Psoas muscle (tissue), 8 donors: ENCODE measurements at places on chromosomes 7 and 10. TPM values are rescaled to one million over a fixed set of nuclear protein-coding genes. Genes with fewer than 3 reads are reported as not detected.

- no peaks in the 10 kb centered on the region for H3K27me3 ChIP-seq
- peaks cover 65% of the 10 kb centered on the region for H3K36me3 ChIP-seq
- DNase-seq = no peak
- H3K27ac ChIP-seq = no peak overlapping the region
Observed at GRCh38 chr7:43954524-43955228, 28.4 kb downstream of the UBE2D4 start.

GPR15LG gene
- not detected for total RNA-seq

CYP2C8 gene
- total RNA-seq = not detected

DNA sequence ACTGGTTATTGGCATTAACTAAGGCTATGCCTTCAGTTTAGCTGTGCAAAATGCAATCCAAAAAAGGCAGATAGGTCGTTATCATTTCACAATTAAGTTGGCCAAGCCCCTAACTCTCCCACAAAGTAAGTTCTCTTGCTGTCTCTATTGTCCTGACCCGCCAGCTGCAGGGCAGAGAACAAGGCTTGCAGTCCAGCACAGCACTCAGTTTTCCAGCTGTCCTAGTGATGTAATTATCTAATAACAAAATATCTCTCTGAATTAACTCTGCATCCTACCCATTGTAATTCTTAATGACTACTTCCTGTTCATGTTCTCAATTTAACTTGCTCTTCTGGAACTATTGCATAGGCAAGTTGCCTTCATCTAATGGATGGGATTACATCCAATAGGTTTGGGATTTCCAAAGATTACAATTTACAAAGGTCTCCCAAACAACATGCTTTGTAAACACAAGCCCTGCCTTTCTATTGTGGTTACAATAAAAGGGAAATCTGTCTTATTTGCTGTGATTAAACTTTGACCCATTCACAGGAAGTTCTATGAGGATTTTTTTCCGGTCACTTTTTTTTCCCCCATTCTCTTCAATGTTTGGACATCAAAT lies 55.2 kb downstream of the CDK6 start:
- peak; percentile 21 for DNase-seq
- no peaks in the 10 kb centered on the region for H3K4me1 ChIP-seq
- H3K27me3 ChIP-seq = no peaks in the 10 kb centered on the region
- peak overlapping the region; percentile 17 for H3K27ac ChIP-seq

OR2A1 gene
- not detected for total RNA-seq

DNA sequence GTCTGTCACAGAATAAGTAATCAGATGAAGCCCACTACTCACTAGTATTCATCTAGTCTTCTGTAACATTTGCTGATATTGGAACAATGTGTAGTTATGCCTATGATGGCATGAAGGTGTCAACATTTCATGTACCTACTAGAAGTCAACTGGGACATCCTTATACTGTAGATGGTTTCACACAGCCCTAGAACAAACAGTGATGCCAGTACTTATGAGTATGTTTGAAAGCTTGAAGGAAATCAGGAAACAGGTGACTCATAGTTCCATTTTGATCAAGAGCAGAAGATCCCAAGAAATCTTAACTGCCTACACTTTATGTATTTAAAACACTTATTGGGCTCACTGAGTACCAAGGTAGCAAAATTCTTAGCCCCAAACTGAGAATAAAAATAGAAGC lies 1519.6 kb downstream of the REEP3 start:
- no peaks in the 10 kb centered on the region for H3K36me3 ChIP-seq
- no peaks in the 10 kb centered on the region for H3K4me1 ChIP-seq
- H3K4me3 ChIP-seq = no peak overlapping the region

- H3K27ac ChIP-seq = no peak overlapping the region
- H3K4me1 ChIP-seq = peaks cover 79% of the 10 kb centered on the region
- no peaks in the 10 kb centered on the region for H3K36me3 ChIP-seq
- no peak overlapping the region for H3K4me3 ChIP-seq
- DNase-seq = no peak
Observed at GRCh38 chr7:131087756-131088658, 239.7 kb upstream of the MKLN1 start.

GRCh38 chr10:6320320-6321010 lies 117.7 kb downstream of the PFKFB3 start:
- H3K36me3 ChIP-seq = no peaks in the 10 kb centered on the region
- no peak overlapping the region for H3K4me3 ChIP-seq
- no peak for DNase-seq
- no peaks in the 10 kb centered on the region for H3K4me1 ChIP-seq
- H3K27ac ChIP-seq = no peak overlapping the region
- H3K27me3 ChIP-seq = no peaks in the 10 kb centered on the region

DNA sequence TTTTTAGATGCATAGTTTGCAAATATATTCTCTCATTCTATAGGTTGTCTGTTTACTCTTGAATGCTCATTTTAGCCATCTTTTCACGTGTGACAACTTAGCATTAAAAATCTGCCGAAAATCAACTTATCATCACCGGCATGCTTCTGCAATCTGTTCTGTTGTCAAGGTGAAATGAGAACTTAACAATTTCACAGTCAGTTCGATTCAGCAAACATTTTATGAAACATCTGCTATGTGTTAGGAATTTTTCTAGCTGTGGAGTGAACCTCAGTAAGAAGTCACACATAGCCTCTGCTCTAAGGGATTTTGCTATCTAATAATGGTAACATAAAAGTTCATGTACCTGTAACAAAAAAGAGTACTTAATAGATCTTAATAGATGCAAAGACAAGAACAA lies 256.1 kb downstream of the ZWINT start:
- H3K4me3 ChIP-seq = no peak overlapping the region
- DNase-seq = no peak
- no peaks in the 10 kb centered on the region for H3K4me1 ChIP-seq
- no peaks in the 10 kb centered on the region for H3K27me3 ChIP-seq
- no peaks in the 10 kb centered on the region for H3K36me3 ChIP-seq

DNA sequence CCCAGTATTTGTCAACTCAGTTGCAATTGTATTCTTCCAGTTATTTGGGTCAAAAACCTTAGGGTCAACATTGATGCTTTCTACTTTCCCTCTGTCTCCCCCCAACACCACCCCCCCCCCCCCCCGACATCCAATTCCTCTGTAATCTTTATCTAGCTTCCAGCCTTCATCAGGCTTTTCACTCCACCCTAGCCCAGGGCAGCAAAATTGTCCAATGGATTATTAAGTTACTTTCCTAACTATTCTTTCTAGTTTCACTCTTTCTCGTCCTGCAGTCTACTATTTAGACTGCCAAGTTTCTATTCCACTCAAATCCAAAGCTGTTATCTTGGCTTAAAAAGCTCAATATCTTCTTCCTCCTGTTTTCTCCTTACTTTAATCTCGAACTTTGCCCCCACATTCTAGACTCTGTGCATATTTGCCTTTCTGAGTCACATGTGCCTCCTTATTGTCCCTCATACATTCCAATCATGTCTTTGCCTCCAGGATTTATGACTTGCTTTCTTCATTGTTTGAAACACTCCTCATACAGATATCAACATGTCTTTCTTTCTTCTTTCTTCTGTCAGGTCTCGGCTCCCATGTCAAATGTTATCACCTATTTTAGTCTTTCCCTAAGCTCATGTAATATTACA lies 196.6 kb upstream of the TMEM196 start:
- H3K4me1 ChIP-seq = no peaks in the 10 kb centered on the region
- H3K36me3 ChIP-seq = no peaks in the 10 kb centered on the region
- H3K4me3 ChIP-seq = no peak overlapping the region
- H3K27me3 ChIP-seq = no peaks in the 10 kb centered on the region
- no peak for DNase-seq
- no peak overlapping the region for H3K27ac ChIP-seq

DNA sequence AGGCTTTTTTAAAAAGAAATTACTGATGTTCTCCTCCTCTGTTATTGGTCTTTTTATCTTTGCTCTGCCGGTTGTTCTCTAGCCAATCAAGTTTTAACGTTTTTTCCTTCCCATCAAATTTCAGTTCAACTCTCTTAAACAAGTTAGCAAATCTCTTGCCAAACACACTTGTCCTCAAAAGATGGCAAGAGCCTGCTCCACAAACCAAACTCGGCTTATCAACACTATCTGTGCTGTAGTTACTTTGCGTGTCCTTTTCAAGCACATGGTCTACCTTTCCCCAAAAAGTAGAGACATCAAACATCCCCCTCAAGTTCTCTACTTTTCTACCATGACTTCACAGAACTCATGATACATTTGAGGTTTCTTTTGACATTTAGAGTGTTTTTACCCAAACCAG lies 71.3 kb downstream of the OSBPL3 start:
- H3K4me3 ChIP-seq = no peak overlapping the region
- no peaks in the 10 kb centered on the region for H3K27me3 ChIP-seq
- H3K27ac ChIP-seq = no peak overlapping the region
- peaks cover 22% of the 10 kb centered on the region for H3K4me1 ChIP-seq

DNA sequence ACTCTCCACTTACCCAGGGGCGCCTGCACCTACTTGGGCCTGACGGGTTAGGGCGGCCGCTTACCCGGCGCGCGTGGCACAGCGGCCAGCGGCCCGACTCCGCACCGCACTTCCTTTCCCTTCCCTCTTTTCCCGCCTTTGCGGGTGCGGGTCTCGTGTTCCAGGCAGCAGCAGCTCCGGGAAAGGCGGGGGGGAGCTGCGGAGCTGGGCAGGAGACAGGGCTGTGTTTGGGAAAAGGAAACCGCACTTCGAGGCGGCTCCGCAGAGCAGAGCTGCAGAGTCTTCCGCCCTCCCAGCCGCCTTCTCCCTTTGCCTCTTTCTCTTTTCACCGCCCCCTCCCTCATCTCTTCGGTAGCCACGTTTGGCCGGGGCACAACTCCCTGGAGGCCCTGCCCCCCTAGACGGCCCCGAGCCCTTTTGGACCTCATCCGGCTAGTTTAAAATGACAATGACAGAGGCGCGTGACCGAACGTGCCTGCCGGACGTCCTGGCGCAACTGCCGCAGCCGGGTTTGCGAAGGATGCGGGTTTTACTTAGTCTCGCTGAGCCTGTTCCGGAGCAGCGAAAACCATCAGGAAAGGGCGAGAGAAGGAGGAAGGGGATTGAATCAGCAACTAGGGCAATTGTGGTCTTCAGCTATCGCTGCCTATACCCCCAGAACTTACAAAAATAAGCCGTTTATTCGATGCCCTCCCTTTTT lies 7.9 kb upstream of the PAX2 start:
- no peaks in the 10 kb centered on the region for H3K36me3 ChIP-seq
- peaks cover 71% of the 10 kb centered on the region for H3K27me3 ChIP-seq
- DNase-seq = no peak
- peaks cover 8% of the 10 kb centered on the region for H3K4me1 ChIP-seq
- peak overlapping the region; percentile 41 for H3K4me3 ChIP-seq

ARHGAP22 gene
- 2.9 TPM for total RNA-seq

- H3K36me3 ChIP-seq = no peaks in the 10 kb centered on the region
- no peaks in the 10 kb centered on the region for H3K4me1 ChIP-seq
- no peak overlapping the region for H3K4me3 ChIP-seq
- H3K27me3 ChIP-seq = no peaks in the 10 kb centered on the region
- H3K27ac ChIP-seq = no peak overlapping the region
Observed at GRCh38 chr7:117775801-117776200, 97.4 kb downstream of the CTTNBP2 start.

DNA sequence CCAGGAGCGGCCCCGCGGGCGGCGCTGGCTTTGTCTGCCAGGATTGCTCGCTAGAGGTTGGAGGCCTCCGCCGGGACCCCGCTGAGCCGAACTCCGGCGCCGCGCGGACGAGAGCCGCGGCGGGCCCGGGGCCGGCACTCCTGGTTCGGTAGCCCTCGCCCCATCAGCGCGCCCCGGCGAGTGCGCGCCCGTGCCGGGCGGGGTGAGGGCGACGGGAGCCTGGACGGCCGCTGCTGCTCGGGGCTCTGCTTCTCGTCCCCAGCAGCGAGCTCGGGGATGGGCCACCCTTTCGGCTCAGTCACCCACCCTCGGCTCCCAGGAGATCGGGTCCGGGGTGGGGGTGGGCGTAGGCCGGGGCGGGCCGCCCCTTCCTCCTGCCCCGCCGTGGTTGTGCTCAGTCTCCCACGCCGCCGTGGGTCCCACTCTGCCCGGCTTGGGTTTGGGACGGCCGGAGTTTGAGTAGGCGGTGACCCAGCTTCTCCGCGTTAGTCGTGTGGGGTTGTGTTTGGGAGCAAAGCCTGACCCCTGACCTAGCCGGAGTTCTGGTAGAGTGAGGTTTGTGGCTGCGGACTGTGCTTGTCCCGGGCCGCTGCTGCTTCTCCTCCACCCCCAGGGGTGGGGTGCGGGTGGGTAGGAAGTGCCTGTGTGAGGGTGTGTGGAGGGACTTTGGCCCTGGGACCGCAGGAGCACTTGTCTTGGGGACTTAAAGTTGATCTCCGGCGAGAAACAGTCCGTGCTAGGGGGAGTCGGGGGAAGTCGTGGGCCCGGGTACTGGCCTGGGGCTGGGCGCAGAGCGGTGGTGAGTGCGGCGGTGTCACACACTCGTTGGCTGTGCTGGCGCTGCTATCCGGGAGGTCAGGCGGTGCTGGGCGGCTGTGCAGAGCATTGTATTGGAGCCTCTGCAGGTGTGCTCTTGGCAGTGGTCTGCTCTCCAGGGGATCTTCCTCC lies 677 bp downstream of the TSPAN14 start:
- H3K4me1 ChIP-seq = peaks cover 32% of the 10 kb centered on the region
- H3K27ac ChIP-seq = peak overlapping the region; percentile 93
- peak overlapping the region; percentile 98 for H3K4me3 ChIP-seq
- peak; percentile 74 for DNase-seq
- no peaks in the 10 kb centered on the region for H3K36me3 ChIP-seq

NPFFR1 gene
- not detected for total RNA-seq

DNA sequence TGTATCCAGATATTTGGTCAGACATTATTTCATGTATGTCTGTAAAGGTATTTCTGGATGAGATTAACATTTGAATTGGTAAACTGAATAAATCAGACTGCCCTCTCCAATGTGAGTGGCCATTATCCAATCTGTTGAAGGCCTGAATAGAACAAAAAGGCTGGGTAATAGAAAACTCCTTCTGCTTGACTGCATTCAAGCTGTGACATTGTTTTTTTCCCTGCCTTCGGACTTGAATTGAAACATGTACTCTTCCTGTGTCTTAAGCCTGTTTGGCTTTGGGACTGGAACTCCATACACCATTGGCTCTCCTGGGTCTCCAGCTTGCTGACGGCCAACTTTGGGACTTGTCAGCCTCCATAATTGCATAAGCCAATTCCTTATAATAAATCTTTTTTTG lies 36.0 kb upstream of the ARHGAP21 start:
- no peaks in the 10 kb centered on the region for H3K27me3 ChIP-seq
- no peaks in the 10 kb centered on the region for H3K4me1 ChIP-seq
- H3K4me3 ChIP-seq = no peak overlapping the region

- no peaks in the 10 kb centered on the region for H3K27me3 ChIP-seq
- no peaks in the 10 kb centered on the region for H3K36me3 ChIP-seq
- DNase-seq = no peak
- H3K4me1 ChIP-seq = peaks cover 11% of the 10 kb centered on the region
- no peak overlapping the region for H3K4me3 ChIP-seq
- H3K27ac ChIP-seq = no peak overlapping the region
Observed at GRCh38 chr7:44305564-44306507, 19.6 kb downstream of the CAMK2B start.

LRRC61 gene
- total RNA-seq = 0.88 TPM

- H3K36me3 ChIP-seq = no peaks in the 10 kb centered on the region
- no peak overlapping the region for H3K27ac ChIP-seq
- no peaks in the 10 kb centered on the region for H3K27me3 ChIP-seq
- H3K4me1 ChIP-seq = no peaks in the 10 kb centered on the region
- H3K4me3 ChIP-seq = no peak overlapping the region
Observed at GRCh38 chr7:83588602-83589240, 60.2 kb downstream of the SEMA3E start.

GRCh38 chr7:123043642-123044041 lies 48.1 kb upstream of the TAS2R16 start:
- DNase-seq = no peak
- H3K4me3 ChIP-seq = no peak overlapping the region
- no peak overlapping the region for H3K27ac ChIP-seq
- no peaks in the 10 kb centered on the region for H3K36me3 ChIP-seq
- H3K4me1 ChIP-seq = no peaks in the 10 kb centered on the region
- H3K27me3 ChIP-seq = no peaks in the 10 kb centered on the region

CYP3A7 gene
- total RNA-seq = not detected
